Stimulated activated CD8-positive, alpha-beta memory T cell treated with anti-CD3 and anti-CD28 coated beads, Interleukin-2, amount 100 ng/mL, for 48 hours (primary cell): ENCODE measurements at places on chromosomes 2 and 18.
A peak's percentile ranks its signal among the peaks of the same experiment; 100 is the strongest.

DNA sequence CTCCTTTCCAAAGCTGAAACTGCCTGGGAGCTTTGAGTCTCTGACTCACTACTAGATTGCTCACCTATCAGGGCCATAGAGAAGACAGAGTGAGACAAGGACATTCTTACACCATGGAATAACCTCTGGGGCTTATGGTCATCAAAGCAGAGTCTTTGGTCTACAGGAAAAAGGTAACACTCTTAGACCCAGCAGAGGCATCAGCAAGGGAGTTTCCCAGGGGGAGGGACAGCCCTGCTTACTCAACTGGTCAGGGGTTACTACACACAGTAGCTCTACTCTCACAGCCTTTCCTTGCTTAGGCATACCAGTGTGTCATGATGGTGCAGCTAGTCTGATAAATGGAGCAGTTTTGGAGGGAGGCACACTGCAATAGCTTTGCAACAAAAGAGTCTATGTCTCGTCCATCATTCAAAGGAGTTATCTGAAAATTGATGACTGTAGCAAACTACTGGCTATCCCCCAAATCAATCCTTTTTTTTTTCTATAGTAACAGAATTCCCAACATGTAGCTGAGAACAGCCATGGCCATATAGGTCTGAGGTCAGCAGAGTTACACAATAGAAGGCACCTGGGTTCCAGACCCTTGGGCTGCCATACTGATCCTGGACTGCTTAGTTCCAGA lies 22.4 kb upstream of the CD28 start:
- DNase-seq, result no peak

GRCh38 chr2:172083628-172084394 lies 1.5 kb upstream of the DLX1 start:
- DNase-seq, result no peak

DNA sequence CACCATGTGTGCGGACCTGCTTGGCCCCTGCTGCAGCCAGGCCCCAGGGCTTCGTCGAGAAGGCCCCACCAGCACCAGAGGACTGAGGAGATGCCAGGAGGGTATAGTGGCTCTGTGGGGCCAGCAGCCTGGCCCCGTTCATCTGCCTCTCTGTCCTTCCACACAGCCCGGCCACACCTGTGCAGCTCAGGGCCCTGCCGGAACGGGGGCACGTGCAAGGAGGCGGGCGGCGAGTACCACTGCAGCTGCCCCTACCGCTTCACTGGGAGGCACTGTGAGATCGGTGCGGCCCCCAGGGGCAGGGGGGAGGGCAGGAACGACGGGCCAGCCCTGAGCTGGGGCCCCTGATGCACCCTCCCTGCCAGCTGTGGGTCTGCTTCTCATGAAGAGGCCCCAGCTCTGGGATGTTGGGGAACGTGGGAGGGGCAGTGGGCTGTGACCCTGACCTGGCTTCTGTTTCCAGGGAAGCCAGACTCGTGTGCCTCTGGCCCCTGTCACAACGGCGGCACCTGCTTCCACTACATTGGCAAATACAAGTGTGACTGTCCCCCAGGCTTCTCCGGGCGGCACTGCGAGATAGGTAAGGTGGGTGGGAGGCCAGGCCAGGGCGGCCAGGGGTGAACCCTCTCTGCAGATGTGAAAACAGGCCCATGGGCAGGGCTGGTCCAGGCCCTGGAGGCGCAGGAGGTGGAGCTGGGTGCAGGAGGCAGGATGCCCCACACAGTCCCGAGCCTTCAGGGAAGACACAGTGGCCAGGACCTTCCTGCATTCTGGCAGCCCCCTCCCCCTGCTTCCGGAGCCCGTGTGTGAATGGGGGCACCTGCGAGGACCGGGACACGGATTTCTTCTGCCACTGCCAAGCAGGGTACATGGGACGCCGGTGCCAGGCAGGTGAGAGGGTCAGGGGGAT lies 50.3 kb downstream of the MTERF4 start:
- no peak for DNase-seq

DNA sequence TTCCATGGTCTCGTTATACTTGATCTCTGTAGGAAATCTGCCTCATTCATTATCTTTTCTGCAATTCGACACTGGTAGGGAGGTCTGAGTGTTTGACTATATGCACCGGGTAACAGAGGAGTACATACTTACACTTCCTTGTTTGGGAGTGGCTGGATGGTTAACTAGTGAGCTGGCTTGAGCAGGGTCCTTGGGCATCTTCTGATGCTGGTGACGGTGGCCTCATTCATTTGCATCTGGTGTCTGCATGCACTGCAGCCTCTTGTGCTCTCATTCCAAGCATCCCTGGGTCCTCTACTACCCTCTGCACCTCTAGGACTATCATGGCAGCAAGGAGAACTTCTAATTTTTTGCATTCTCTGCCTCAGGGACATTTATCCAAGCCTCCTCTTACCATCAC lies 100.0 kb upstream of the TCF4 start:
- DNase-seq, result no peak

GRCh38 chr18:21914739-21915319 lies 174.2 kb downstream of the MIB1 start:
- DNase-seq, result no peak

DNA sequence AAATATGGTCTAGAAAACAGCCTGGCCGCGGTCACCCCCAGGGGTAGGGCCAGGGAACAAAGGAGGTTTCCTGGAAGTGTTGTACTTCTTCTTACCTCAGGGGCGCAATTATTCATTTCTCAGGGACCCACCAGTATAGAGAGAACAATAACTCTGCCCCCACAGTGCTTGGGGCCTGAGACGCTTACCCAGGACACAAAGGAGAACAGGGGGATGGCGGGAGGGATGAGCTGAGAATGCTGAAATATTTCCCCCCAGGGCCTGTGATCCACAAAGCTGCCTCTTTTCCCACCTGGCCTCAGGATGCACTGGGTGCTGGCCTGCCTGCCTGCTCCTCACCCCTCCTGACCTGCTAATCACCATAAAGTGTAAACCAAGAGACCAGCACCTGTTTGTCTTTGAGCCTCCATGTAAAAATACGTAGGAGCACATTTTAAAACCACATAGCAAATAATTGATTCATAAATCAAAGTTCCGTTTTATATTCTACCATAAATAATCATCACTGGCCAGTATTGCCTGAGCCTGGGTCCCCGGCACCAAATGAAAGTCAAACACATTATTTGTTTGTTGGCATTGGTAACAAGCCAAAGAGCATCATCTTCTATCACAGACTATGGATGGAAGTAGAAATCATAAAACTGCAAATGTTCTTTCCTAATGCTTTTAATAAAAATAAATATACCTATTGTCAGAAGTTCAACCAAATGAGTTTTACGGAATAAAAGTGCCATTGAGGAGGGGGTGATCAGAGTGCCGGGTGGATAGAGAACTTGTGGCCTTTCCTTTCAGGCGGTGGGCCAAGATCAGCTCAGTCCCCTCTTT lies 67.3 kb upstream of the RMDN2 start:
- DNase-seq, result no peak

DNA sequence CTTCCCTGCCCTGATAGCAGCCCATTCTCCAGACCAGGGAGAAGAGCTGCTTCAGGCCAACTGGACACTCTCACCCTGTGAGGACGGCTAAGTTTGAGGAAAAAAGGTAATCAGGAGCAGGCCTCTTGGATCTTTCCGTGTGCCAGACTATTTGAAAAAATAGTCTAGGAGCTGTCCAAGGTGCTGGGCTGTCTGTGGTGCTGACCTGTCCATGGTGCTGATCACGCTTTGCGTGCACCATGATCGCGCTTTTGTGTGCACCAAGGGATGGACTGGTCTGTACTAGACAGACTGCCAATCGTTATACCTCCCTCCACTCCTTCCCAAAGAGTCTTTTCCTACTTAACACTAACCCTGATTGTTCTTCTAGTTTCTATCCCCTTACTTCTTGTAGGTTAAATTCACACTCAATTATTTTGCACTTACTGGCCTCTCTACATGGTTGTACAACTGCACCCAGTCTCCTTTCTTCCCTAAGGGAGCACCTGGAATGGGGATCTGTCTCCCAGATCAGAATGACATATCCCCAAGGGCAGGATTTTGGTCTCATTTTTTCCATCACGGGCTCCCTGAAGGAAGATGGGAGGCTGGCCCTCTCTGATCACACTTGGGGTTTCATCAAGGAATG lies 295.4 kb downstream of the CELF4 start:
- DNase-seq, result no peak

DNA sequence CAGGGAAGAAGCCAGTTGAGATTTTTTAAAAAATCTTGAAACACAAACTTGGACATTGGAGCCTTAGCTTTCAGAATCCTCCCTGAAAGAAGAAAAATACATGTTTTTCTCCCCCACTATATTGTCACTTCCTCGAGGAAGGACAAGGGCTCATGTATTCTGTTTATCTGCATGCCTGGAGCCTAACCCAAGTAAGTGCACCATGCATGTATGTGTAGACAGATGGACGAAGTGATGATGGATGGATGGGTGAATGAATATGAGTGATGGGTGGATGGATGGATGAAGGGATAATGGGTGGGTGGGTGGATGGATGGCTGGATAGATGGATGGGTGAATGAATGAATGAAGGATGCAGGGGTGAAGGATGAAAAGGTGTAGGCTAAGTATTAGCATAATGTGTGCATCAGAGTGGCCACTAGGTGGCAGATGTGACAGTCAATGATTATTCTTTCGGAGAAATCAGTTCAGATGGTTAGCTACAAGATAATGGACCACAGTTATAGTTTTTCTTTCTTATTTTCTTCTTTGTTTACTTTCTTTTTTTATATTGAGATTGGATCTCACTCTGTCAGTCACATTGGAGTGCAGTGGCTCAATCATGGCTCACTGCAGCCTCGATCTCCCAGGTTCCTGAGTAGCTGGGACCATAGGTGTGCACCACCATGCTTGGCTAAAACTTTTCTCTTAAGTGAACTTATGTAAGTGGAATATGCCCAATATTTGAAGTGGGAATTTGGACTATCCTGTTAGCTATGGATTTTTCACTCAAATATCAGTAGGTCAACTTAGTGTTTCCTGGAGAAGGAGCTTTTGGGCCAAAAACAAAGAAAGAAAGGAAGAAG lies 18.5 kb upstream of the CCDC93 start:
- no peak for DNase-seq

GRCh38 chr2:71154798-71155197 lies 24.4 kb downstream of the MPHOSPH10 start:
- peak; percentile 7 for DNase-seq
